A172 (cell line): ENCODE measurements at places on chromosomes 13 and 19. TPM values are rescaled to one million over a fixed set of nuclear protein-coding genes. Genes with fewer than 3 reads are reported as not detected.
A peak's percentile ranks its signal among the peaks of the same experiment; 100 is the strongest.

GRCh38 chr13:77476456-77476855, 59.0 kb upstream of the SCEL start:
- no peak for DNase-seq

- DNase-seq = peak; percentile 78
Observed at GRCh38 chr19:1074544-1075283, 7.7 kb downstream of the ARHGAP45 start.

GRCh38 chr19:38488096-38488495, 54.6 kb downstream of the RYR1 start:
- DNase-seq = no peak

GRCh38 chr13:71590654-71591148, 276.3 kb downstream of the DACH1 start:
- DNase-seq = no peak

DNA sequence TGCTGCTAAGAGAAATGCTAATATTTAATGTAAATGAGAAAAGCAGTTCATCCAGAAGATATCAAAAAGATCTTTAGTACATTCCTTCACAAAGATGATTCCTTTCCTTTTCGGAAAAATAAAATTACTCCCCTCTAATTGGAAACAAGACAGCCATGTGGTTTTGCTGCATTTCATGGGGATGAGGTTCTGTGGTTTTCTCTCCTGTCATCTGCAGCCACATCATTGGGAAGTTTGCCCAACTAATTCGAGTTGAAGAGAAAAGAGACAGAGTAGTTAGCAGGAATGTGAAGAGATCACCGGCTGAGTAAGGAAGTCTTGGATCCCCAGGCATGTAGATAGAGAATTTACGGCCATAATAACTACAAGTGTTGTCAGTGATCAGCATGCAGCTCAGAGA, 122.1 kb downstream of the CYSLTR2 start:
- DNase-seq = peak; percentile 87

DNA sequence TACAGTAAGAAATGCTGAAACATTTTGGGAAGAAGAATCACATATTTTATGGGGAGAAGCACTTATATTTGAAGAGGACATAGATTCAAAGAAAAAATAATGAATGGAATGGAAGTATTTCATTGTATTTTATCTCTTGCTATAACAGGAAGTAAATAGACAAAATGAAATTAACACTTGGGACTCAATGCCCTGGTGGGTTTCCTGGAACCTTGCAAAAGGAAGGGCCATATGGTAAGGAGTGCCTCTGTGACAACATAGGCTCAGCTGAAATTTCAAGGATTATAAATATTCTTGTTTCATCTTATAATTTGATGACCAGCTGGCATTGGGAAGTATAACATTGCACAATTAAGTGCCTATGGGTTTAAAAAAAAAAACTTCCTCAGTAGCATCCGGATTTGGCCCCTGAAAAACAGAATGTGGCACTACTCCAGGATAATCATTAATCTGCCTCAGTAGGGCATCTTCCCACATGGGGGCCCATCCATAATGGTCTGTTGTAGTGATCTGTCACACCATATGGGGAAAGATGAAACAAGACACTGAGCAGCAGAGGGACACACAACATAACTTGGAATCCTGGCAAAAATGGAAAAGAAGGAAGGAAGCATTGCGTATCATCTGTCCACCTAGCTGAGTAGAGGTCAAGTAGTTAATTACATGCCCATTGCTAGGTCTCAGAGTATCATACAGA, 321.6 kb downstream of the NDFIP2 start:
- DNase-seq = no peak

GRCh38 chr13:100560498-100561157, 28.0 kb downstream of the GGACT start:
- DNase-seq = no peak

GRCh38 chr13:102930566-102930965, 84.7 kb downstream of the ERCC5 start:
- no peak for DNase-seq

- no peak for DNase-seq
Observed at GRCh38 chr13:31042049-31042448, 109.6 kb downstream of the TEX26 start.

DNA sequence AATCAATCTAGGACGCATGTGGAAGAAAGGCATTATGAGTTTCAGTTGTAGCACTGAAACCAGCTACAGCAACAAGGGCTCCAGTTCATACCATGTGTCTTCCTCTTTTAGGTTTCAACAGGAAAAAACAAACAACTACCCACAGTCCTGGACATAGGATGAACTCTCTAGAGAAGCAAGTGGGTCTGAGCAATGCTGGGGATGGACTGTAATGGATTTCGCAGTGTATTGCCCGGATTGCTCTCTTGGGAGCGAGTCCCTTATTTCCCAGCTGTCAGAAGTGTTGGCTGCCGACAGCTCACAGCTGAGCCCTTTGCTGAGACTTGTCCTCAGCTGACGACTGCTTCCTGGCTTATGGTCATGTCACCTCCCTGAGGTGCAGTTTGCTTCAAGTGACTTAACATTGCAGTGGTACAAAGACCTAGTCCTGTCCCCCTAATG, 12.1 kb upstream of the MYCBP2 start:
- no peak for DNase-seq

Gene COX7A1
- total RNA-seq = not detected in 2 replicates

Gene FOXA3
- total RNA-seq = not detected in 2 replicates

Gene ZNF154
- not detected in 2 replicates for total RNA-seq

Gene ZSCAN4
- 0.12 TPM in 1 of 2 replicates, not detected in the other for total RNA-seq

Gene NFKBIB
- 16.3 and 17.1 TPM in 2 replicates for total RNA-seq

Gene KLK12
- not detected in 2 replicates for total RNA-seq

Gene SHISA7
- not detected in 2 replicates for total RNA-seq

Gene FGF21
- not detected in 2 replicates for total RNA-seq
